ENCODE measurements at places on chromosomes 5 and 9.

GRCh38 chr9:113492343-113493202 lies 29.0 kb downstream of the RGS3 start:
- DNase-seq, result no peak

GRCh38 chr9:38126730-38127129 lies 57.7 kb upstream of the SHB start:
- DNase-seq, result no peak

GRCh38 chr9:73573235-73573634 lies 421.6 kb downstream of the ANXA1 start:
- DNase-seq, result no peak

- no peak for DNase-seq
These were observed 113.3 kb upstream of the RAI14 start for GRCh38 chr5:34542818-34543217.

DNA sequence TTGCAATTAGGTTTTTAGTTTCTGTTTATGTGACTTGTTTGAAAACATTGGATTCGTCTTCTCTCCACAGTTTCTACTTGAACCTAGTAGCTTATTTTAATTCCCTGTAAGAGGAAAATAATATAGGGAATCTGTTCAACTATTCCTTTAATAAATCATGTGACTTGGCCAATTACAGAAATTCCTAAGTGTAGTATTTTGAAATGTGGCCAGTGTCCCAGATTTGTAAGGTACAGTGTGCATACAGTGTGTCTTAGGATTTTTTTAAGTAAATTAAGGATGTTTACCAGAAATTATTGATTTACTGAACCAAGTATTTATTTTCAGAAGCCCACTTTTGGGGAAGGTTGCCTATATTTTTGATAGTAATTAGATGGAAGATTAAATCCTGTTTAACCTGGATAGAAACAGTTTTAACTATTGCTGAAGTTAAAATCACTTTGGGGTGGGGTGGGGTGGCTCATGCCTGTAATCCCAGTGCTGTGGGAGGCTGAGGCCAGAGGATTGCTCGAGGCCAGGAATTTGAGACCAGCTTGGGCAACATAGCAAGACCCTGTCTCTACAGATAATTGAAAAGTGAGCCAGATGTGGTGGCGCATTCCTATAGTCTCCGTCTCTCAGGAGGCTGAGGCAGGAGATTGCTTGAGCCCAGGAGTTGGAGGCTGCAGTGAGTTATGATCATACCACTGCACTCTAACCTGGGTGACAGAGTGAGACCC lies 36.9 kb downstream of the G3BP1 start:
- DNase-seq, result no peak

DNA sequence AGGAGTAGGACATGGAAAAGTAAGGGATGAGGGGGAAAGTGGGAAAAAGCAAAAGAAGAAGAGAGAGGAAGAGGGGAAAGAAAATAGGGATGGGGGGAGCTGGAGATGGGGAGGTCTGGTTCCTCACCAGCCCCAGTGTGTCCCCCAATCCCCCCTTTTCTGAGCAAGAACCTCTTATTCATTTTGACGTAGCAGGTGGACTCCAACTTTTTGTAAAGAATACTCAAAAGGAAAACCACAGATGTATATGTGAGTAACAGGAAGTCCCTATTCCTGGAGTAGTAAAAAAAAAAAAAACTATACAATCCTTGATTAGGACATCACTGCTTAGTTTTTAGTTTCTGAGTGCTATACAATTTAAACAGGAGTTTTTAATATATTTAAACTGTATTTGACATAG lies 3.9 kb upstream of the CFAP95 start:
- DNase-seq, result no peak

- DNase-seq, result no peak
These were observed at the start of gene SYK for GRCh38 chr9:90801241-90801972. SYK (plus strand) TSS chr9:90801819; CDS start chr9:90843899, 42,080 bp downstream.

DNA sequence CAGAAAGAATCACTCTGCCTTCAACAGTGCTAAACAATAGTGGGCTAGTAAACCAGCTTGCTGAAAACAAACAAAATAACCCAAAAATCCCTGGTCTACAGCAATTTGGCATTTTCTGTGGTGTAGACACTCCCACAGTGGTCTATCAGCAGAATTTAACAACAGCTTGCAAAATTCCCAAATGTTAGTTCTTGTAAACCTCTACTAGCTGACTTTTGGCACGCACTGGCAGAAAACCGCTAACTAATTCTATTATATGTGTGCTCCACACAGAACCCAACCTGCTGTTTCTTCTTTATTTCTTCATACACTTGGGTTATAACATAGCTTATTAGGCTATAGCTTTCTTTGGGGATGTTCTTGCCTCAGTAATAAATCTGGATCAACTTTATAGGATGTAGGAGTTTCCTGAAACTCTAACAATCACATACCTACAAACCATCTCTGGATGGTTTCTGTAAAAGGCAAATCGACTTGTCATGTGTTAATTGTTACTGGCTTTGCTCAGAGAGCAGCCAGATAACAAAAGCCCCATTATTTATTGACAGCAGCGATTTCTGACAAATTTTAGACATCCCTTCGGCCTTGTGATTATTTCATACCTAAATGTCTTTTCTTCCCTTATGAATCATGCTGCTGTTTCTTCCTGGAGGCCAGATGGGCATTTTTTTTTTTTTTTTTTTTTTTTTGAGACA lies 82.7 kb upstream of the NAA35 start:
- DNase-seq, result no peak

- DNase-seq, result no peak
These were observed 64.9 kb downstream of the KDM4C start for GRCh38 chr9:6822696-6823095.
